ENCODE measurements at places on chromosomes 1 and 21.

DNA sequence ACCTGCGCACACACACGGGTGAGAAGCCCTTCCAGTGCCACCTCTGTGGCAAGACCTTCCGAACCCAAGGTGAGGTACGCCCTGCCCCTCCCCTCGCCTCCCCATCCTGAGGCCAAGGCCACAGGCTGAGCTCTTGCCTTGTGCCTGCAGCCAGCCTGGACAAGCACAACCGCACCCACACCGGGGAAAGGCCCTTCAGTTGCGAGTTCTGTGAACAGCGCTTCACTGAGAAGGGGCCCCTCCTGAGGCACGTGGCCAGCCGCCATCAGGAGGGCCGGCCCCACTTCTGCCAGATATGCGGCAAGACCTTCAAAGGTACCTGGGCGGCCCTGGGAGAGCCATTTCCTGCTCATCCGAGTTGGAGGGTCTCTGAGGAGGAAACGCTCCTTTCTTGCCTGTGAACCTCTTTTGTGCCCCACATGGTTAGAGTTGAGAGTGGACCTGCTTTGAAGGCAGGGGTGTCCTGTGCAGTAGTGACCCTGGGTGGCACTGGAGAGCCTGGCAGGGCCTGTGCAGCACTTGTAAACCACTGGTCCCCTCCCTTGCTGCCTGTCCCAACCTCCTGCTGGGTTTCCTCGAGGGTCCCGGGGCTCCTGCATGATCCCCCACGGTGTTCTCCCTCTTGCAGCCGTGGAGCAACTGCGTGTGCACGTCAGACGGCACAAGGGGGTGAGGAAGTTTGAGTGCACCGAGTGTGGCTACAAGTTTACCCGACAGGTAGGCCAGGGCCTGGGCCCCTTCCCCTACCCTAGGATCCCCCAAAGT, 8.5 kb downstream of the ZBTB48 start:
- DNase-seq: no peak

DNA sequence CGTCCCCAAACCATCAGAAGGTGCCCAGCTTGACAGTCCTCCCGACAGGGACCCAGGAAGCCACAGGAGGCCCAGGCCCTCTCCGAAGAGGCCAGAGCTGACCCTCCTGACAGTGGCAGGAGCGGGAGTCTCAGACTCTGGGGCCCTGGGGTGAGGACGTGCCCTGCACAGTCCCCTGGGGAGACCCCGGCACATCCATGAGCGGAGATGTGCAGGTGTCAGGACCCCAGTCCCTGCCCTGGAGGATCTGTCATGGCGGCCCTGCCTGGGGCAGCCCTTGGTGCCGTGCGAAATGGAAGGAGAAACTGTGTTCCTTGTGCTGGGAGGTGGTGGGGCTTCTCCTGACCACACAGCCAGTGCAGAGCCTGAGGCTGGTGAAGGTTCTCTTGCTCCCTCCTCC, 55.8 kb downstream of the OBSCN start:
- no peak for DNase-seq

DNA sequence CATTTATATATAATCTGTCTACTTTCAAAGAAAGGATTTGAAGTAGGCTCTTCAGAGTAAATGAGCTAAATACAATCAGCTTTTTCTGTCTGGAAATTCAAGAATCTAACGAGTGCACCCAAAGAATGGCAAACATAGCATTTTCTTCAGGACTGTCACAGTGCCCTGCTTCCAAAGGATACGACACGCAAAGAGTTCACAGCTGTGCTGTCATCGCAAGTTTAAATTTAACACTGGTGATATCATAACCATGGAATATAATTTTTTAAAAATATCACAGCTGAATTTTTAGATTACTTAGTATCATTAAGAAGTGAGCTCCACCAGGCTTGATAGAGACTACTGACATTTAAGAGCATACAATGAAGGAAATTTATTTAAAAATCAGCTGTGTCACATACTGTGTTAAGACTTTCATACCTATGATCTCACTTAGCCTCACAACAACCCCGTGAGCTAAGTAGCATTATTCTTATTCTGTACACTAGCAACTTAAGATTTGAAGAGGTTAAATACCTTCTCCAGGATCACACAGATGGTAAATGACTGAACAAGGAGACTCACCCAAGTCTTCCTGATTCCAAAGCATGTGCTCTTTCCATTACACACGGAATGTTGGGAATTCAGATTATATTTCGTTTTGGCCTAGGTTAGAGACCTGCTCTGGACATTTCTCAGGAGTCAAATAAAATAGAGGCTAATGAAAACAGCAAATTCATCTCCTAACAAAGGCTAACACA, 46.2 kb upstream of the PRRX1 start:
- DNase-seq: no peak

DNA sequence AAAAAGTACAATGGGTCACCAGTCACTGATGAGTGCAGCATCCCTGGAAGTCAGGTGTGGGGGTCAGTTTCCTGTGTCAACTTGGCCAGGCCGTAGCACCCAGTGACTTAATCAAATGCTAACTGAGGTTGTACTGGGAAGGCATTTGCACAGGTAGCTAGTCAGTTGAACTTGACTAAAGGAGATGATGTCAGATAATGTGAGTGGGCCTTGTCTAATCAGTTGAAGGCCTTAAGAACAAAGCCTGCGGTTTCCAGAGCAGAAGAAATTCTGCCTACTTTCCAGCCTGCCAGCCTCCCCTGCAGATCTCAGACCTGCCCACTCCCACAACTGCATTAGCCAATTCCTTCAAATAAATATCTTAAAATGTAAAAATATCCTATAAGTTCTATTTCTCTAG, 57.1 kb downstream of the ERG start:
- DNase-seq: no peak

GRCh38 chr1:8345621-8346415, 27.9 kb downstream of the SLC45A1 start:
- DNase-seq: no peak

DNA sequence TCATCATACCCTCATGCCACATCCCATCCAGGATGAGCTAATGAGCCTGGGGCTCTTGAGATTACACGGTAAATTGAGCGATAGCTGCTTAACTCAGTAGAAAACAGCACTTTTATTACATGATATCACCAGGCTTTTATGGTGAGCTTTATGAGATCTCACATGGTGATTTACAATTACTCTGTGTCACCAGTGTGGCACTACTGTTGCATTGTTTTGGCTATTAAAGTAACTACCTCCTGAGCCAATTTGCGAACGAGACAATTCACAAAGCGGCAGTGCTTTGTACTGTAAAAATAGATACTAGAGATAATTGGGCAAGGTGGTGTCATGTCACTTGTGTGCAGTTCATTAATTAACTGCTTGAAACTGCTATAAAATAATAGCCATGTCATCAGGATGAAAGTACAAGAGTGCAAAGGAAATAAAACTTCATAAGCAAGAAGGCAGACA, 767.7 kb upstream of the ADGRL2 start:
- DNase-seq: no peak
